ENCODE measurements at places on chromosomes 6 and 20. TPM values are rescaled to one million over a fixed set of nuclear protein-coding genes. Genes with fewer than 3 reads are reported as not detected.

GRCh38 chr20:1784586-1784985 lies 110.6 kb upstream of the SIRPA start:
- H3K27me3 ChIP-seq = peaks cover 4% of the 10 kb centered on the region
- no peak overlapping the region for H3K27ac ChIP-seq
- DNase-seq = no peak
- no peaks in the 10 kb centered on the region for H3K36me3 ChIP-seq

DNA sequence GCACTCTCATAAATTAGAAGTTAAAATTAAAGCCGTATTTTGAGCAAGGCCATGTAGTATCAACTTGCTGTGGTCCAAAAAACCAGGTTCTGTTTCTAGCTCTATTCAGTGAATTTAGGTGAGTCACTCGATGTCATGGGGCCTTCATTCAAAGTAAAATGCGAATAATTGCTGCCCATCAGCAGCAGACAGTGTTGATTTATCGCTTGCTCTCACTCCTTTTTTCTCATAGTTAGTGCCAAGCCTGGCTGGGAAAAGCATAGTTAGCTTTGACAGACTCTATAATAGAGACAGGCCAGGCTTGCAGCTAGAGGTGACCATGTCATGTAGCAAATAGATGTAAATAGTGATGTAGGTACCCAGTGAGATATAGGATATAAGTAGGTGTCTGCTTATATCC lies 136.0 kb downstream of the EDN1 start:
- no peaks in the 10 kb centered on the region for H3K4me1 ChIP-seq
- no peak overlapping the region for H3K27ac ChIP-seq
- H3K27me3 ChIP-seq = no peaks in the 10 kb centered on the region
- DNase-seq = no peak
- no peak overlapping the region for H3K4me3 ChIP-seq

GRCh38 chr6:36662827-36663256 lies 15.7 kb upstream of the CDKN1A start:
- H3K4me1 ChIP-seq = peaks cover 19% of the 10 kb centered on the region
- no peak overlapping the region for H3K27ac ChIP-seq
- no peak overlapping the region for H3K4me3 ChIP-seq
- DNase-seq = no peak
- H3K36me3 ChIP-seq = no peaks in the 10 kb centered on the region

DNA sequence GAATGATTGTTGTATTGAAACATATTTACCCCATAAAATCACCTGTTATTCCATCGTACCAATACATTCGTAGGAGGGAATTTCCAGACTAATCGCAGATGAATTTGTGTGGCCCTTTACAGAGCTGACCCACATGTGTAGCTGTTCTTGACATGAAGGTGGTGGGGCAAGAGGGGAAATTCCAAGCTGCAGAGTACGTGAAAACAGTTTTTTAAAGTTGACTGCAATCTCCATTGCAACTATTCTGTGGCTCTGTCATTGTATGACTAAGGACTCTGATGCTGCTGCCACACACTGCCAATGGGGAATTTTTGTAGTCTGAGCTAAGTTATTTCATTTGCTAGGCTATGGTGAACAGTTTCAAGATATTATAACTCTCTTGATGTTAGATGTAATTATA lies 46.4 kb upstream of the ADTRP start:
- H3K36me3 ChIP-seq = no peaks in the 10 kb centered on the region
- H3K4me1 ChIP-seq = peaks cover 3% of the 10 kb centered on the region
- no peak overlapping the region for H3K27ac ChIP-seq
- no peak for DNase-seq

- DNase-seq = no peak
- no peaks in the 10 kb centered on the region for H3K36me3 ChIP-seq
- no peaks in the 10 kb centered on the region for H3K4me1 ChIP-seq
Measured at GRCh38 chr20:32980131-32980941, 23.9 kb downstream of the SUN5 start.

DNA sequence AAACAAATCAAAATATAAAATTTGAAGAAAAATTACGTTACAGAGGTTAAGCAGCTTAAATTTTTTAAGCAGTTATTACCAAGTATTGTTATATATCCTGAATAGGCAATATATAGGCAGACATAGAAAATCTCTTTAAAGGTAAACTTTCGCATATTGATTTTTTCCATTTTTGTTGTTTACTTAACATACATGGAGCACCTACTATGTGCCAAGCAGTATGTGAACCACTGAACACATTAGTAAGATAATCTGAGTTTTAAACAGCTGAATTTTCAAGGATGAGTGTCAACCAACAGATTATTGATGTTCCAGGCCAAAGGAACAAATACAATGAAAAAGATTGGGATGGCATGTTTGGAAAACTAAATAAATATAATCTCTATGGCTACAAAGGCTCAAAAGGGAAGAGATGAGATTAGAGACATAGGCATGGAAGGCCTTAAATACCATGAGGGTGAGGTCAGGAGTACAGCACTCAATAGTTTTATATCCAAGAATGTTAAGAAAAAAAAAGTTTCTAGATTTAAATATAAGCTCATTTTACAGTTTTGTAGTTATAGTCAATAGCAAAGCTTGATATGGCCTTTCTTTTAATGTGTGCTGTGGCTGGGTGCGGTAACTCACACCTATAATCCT lies 277.5 kb downstream of the PTPRK start:
- H3K4me3 ChIP-seq = no peak overlapping the region
- H3K27ac ChIP-seq = no peak overlapping the region
- H3K36me3 ChIP-seq = no peaks in the 10 kb centered on the region
- no peaks in the 10 kb centered on the region for H3K27me3 ChIP-seq
- no peaks in the 10 kb centered on the region for H3K4me1 ChIP-seq
- no peak for DNase-seq

- DNase-seq = no peak
- peaks cover 6% of the 10 kb centered on the region for H3K27me3 ChIP-seq
- no peak overlapping the region for H3K27ac ChIP-seq
Measured at GRCh38 chr6:35093118-35093445, 48.1 kb downstream of the TCP11 start.

GRCh38 chr6:162014069-162014811 lies 713.3 kb downstream of the PRKN start:
- H3K4me1 ChIP-seq = no peaks in the 10 kb centered on the region
- no peak for DNase-seq
- H3K4me3 ChIP-seq = no peak overlapping the region

GRCh38 chr20:4853757-4854560 lies 132.2 kb downstream of the PRND start:
- no peaks in the 10 kb centered on the region for H3K4me1 ChIP-seq
- H3K27ac ChIP-seq = no peak overlapping the region
- no peaks in the 10 kb centered on the region for H3K27me3 ChIP-seq
- DNase-seq = no peak

ACTL10 gene
- not detected for total RNA-seq

TSBP1 gene
- total RNA-seq = not detected

DSP gene
- 0.27 TPM for total RNA-seq

APCDD1L gene
- not detected for total RNA-seq

HMGN4 gene
- 79.9 TPM for total RNA-seq

ATP5F1E gene
- total RNA-seq = 125 TPM

TSHZ2 gene
- 0.20 TPM for total RNA-seq

All from K562 (cell line).